Jurkat, Clone E6-1 (cell line): ENCODE measurements at places on chromosomes 3 and 15.

DNA sequence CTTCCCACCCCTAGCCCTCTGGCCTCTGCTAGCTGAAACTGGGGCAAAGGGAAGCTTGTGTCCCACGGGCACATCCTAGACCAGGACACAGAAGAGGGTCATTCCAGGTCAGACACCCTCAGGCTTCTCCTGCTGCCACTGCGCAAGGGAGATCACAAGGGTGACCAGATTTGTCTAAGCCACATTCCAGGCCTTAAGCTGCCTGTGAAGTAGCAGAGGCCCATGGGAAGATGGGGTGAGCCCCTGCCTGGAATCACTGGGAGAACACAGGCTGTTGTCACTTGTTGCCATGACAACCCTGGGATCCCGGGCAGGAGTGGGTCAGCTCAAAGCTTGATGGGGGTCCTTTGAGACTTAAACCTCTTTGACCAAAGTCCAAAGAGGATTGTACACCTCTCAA lies 10.8 kb downstream of the STRA6 start:
- DNase-seq = no peak

DNA sequence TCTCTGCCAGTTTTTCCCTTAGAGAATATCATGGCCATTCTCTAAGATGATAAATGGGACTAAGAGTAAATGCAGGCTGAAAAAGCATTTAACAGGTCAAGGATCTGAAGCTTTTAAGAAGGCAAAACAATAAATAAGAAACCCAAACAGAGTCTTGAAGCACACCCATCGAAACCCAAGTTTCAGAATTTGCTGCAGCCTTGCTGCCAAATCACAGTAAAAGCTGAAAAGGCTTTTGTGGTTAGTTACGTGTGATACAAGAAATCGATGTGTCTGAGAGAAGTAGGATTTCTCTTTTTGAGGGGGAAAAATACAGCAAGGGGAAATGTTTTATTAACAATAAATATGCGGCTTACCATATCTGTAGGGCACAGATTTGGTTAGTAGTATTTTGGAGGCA lies 92.0 kb downstream of the IGF1R start:
- DNase-seq = no peak

DNA sequence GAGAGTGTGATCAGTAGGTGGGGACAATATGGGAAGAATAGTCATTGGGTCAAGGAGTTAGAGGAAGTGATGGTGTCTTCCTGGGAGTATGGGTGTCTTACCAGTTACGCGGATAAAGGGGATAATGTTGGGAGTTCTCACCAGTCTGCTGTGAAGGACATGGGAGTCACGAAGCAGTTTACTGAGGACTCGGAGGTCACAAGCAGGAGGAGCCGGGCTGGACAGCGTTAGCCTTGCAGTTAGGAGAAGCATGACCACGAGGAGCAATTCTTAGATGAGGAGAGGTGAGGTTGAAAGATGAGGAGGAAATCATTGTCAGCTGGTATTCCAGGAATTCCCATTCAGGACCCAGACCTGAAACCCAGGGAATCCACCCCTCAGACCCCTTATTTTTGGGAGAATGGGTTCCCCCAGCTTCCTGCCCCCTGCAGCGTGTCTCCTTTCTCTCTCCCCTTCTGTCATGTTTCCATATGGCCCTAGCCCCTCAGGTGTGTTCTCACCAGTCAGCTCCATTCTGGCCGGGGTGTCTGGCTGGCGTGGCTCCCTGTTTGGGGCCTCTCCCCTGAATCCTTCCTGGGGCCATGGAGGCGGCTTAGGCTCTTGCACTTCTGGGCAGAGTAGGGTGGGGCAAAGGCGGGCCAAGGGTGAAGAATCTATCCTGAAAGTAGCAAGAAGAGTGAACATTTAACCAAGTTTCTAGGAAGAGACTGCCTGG lies 2.1 kb downstream of the THPO start:
- DNase-seq = no peak

DNA sequence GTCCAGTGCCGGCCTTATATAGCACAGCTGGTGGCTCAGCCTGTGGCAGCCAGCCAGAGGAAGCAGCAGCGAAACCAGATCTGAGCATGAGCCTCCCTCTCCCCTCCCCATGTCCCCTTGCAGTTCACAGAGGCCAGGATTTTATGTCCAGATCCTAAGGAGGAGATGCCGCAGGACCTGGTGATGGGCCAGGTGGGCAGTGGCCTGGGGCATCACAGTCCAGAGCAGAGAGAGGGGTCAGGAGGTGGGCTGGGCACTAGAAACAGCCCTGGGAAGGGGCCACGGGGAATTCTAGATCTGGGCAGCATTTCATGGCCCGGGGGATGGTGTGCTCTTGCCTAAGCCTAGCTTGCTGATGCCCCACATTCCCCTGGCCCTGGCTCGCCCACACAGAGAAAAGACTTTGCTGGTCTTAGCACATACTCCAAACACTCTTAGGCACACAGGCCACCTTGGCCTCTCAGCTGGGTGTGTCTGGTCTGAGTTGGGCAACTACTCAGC lies 259 bp upstream of the CILP start:
- no peak for DNase-seq

GRCh38 chr3:117735481-117736101 lies 1026.0 kb downstream of the TUSC7 start:
- DNase-seq = no peak

- DNase-seq = peak; percentile 75
Measured at GRCh38 chr3:184561061-184561912, at the start of gene EPHB3. TSS of gene EPHB3 (plus strand) at chr3:184561785. CDS start at chr3:184562236, 451 bp downstream.
